HS-5 (cell line): ENCODE measurements at places on chromosomes 2 and 18.

GRCh38 chr2:209771474-209772289, at the start of gene UNC80:
Gene UNC80 (plus strand): TSS chr2:209771832. CDS start chr2:209772073, 241 bp downstream.
- DNase-seq: no peak

DNA sequence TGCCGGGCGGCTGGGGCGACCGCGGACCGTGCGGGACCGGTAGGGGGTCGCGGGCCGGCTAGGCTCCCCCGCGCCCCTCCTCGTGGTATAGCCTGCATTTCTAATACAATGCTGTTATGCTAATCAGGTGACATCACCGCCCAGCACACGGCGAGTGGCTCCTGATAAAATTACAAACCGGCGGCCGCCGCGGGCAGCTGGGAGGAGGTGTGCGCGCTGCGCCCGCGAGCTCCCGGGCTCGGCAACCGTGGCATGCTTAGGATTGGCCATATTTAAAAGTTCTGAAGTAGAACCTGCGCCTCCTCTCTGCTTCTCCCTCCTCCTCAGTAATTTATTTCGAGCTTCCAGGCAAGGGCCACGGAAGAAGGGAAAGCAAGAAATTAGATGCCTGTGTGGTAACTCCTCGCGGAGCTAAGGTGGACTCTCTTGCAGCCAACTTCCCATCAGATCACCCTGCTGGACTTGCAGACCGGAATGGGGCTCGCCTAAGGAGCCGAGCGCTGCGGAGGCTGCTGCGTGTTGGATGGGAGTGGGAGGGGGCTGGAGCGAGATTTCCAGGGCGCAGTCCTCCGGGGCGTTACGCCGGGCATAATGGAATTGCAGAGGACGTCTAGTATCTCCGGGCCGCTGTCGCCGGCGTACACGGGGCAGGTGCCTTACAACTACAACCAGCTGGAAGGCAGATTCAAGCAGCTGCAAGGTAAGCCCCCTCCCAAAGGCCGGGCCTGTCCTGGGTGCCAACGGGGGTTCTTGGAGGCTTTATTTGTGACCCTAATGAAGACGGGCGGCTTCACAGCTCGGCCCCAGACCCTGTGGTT, 102.3 kb downstream of the SPTBN1 start:
- no peak for DNase-seq

DNA sequence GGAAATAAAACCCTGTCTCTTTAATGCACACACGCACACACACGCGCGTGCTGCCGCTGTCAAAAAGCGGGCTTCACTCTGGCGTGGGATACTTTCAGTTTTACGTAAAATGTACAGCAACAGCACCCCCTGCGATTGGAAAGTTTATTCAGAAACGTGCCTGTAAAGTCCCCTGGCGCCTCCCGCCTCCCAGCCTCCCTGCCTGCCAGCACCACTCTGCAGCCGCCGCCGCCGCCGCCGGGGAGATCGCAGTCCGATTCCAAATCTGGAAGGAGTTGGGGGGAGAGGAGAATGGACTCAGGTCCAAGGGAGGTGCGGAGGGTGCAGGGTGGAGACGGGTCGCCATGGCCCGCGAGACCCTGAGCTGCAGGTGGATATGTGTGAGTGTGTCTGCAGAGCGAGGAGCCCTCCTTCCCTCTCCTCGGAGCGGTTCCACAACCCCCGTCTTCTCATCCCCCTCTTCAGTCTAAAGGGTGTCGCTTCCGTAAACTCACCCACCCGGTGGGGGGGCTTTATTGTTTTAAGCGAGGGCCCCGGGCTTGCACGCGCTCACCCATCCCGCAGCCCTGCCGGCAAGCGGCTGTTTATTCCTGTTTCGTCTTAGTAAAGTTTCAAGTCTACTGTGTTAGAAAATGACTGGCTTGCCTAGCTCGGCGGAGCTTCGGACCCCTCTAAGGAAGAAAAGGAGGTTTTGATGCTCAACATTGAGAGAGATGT, 1.8 kb upstream of the BCL11A start:
- no peak for DNase-seq

DNA sequence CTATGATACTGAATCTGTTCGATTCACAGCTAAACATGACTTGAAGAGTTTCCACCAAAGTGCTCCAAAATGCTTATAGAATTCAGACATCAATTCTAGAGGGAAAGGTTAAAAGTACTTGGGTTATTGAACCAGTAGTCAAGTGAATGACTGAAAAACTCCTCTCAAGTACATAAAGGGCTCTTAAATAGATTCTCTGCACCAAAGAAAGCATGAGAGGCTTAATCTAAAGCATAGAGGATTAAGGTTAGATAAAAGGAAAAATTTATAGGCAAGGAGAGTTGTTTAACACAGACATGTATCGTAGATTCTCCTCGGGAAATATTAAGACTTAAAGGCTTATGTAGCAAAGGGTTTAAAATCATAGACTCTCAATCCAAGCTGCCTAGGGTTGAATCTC, 701.4 kb downstream of the ERBB4 start:
- DNase-seq: no peak

GRCh38 chr2:66730441-66730840, 295.5 kb downstream of the MEIS1 start:
- DNase-seq: no peak
